H1 (cell line): ENCODE measurements at places on chromosomes 7 and 10. TPM values are rescaled to one million over a fixed set of nuclear protein-coding genes. Genes with fewer than 3 reads are reported as not detected.

DNA sequence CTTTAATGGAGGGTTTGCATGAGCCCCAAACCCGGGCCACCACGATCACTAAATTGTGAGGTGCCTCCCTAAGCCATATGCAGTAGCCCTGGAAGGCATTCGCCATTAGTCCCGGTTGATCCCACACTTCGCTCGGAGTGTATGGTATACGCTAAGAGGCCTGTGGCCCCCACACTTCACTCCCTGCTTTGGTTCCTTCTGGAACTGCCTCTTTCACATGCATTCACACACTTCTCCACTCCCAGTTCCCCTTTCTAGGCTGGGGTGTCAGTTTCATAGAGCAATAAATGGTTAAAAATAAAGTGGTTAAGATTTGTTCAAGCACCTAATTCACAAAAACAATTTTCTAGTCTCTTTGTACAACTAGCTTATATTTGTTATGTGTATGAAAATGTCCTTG is 212.1 kb upstream of the KCND2 start:
- no peaks in the 10 kb centered on the region for H3K36me3 ChIP-seq
- H3K4me1 ChIP-seq, result no peaks in the 10 kb centered on the region
- no peak for DNase-seq
- H3K4me3 ChIP-seq, result no peak overlapping the region
- H3K27ac ChIP-seq, result no peak overlapping the region

DNA sequence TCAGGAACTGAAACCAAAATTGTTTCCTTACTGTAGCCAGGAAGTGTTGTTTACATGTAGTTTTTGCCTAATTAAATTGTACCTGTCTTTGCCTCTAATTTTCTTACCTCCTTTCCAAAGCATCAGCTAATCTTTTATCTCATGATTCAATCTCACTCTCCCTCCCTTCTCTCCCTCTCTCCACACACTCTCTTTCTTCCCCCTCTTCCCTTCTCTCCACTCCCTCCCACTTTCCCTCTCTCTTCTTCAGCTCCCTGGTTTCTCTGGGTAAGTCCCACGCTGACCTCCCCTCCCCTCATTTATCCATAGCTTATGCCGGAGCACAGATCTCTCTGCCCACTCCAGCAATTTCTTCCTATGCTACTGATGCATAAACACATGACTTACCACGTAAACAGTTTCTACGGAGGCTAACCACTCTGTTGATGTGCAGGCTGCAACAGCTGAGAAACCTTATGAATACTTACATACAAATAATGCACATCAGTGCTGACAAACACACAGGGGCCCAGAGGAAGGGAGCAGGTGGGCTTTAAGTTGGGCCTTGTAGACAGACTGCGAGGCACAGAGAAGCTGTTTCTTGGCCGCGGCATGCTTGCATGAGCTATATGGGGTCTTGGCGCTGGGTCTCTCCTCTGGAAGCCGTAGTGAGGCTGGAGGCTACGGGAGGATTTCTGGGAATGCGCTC is 174.4 kb upstream of the PLXNA4 start:
- H3K4me3 ChIP-seq, result no peak overlapping the region
- H3K36me3 ChIP-seq, result no peaks in the 10 kb centered on the region
- H3K27ac ChIP-seq, result no peak overlapping the region
- H3K4me1 ChIP-seq, result peaks cover 5% of the 10 kb centered on the region
- no peaks in the 10 kb centered on the region for H3K27me3 ChIP-seq

DNA sequence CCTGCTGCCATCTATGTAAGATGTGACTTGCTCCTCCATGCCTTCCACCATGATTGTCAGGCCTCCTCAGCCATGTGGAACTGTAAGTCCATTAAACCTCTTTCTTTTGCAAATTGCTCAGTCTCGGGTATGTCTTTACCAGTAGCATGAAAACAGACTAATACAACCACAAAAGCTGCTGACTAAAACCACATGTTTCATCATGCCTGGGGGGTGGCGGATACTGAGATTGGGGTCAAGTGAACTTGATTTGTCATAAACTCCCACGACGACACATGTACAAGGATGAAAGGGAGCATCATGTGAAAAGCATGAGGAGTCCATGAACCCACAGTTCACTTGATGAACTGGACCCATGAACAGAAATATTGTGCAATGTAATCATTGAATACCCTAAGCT is 134.9 kb upstream of the ANK3 start:
- no peak for DNase-seq
- no peaks in the 10 kb centered on the region for H3K27me3 ChIP-seq
- H3K4me3 ChIP-seq, result no peak overlapping the region
- no peak overlapping the region for H3K27ac ChIP-seq

- no peak overlapping the region for H3K27ac ChIP-seq
- peak overlapping the region; percentile 5; the same call in 1 of the 2 replicates for H3K4me3 ChIP-seq
- H3K27me3 ChIP-seq, result peaks cover 100% of the 10 kb centered on the region
- no peak for DNase-seq
These were observed 6.8 kb upstream of the GATA3 start for GRCh38 chr10:8047452-8048280.

DNA sequence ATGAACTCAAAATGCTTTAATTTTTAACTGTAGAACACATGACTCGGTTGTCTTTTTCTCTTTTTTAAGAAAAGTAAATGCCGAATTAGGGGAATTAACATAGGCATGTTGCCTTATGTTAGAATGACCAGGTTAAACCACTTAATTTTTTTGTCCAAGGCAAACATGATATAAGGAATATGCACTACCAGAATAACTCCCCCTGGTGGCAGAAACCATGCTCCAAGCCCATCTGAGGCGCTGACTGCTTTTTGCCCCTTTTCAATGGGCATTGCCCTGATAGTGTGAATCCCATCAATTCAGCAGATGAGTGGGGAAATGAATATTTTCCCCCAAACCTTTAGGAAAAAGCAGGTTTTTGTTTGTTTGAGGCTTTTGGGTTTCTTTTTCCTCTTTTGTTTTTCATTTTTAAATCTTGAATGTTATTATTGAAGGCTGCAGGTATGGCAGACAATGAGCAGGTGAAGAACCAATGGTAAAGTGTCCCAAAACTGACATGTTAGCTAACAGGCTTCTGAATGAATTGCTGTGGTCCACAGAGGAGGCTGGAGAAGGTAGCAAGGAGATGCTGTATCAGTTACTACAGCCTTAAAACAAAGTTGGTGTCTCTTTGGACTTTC is 284.3 kb downstream of the SORCS3 start:
- no peaks in the 10 kb centered on the region for H3K27me3 ChIP-seq
- H3K4me3 ChIP-seq, result no peak overlapping the region
- no peaks in the 10 kb centered on the region for H3K36me3 ChIP-seq
- peak; percentile 71 for DNase-seq
- no peaks in the 10 kb centered on the region; the same call in 1 of the 2 replicates for H3K4me1 ChIP-seq
- no peak overlapping the region for H3K27ac ChIP-seq

Gene COL17A1
- total RNA-seq, result 0.37 and 1.9 TPM in 2 replicates

Gene RBP4
- 0.31 and 0.97 TPM in 2 replicates for total RNA-seq

Gene SFMBT2
- total RNA-seq, result 8.6 and 11.0 TPM in 2 replicates

Gene FIGNL1
- 9.9 and 11.8 TPM in 2 replicates for total RNA-seq

Gene SKIDA1
- total RNA-seq, result 8.0 and 8.2 TPM in 2 replicates
